Stimulated activated CD4-positive, alpha-beta T cell treated with anti-CD3 and anti-CD28 coated beads, Interleukin-12 subunit alpha, Interleukin-12 subunit beta, amount 100 ng/mL, for 4 hours (primary cell): ENCODE measurements at places on chromosomes 7 and 10.

- no peak for DNase-seq
Measured at GRCh38 chr10:81724431-81724830, 150.6 kb upstream of the NRG3 start.

- no peak for DNase-seq
Measured at GRCh38 chr7:133931053-133931452, 196.1 kb upstream of the LRGUK start.

DNA sequence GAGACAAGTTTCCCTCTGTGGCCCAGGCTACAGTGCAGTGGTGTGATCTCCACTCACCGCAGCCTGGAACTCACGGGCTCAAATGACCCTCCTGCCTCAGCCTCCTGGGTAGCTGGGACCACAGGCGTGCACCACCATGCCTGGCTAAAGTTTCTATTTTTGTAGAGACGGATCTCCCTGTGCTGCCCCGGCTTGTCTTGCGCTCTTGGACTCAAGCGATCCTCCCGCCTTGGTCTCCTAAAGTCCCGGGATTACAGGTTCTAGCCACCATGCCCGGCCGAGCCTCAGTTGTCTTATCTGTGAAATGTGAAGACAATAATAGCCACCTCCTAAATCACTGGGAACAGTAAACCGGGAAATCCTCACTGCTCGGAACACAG lies 88.1 kb downstream of the FOXL3 start:
- DNase-seq, result no peak

DNA sequence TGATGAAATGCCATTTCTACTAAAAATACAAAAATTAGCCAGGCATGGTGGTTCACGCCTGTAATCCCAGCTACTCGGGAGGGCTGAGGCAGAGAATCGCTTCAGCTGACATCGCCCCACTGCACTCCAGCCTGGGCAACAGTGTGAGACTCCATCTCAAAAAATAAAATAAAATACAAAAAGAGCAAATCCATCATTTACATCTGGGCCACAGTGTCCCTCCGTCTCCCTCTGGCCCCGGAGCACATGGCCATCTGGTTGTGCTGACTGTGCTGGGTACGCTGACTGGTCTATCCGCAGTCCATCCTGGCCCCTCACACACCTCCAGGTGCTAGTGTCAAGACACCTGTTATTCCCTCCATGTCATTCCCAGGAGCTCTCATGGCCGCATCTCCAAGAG lies 42.1 kb downstream of the KCNH2 start:
- no peak for DNase-seq

DNA sequence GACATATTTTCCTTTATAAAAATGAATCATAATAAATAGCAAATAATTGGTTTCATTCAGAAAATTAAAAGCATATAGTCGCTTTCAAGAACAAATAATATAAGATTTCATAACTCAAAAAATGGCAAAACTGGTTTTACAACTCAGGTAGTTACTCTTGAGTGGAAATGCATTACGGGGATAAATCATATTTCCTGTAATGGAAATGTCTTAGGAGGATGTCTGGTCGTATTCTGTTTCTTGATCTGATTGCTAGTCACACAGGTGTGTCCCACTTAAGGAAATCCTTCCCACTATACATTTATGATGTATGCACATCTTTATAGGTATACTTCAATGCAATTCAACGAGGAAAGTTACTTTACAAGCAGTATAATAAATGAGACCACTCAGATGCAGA lies 20.7 kb downstream of the NRAP start:
- no peak for DNase-seq

DNA sequence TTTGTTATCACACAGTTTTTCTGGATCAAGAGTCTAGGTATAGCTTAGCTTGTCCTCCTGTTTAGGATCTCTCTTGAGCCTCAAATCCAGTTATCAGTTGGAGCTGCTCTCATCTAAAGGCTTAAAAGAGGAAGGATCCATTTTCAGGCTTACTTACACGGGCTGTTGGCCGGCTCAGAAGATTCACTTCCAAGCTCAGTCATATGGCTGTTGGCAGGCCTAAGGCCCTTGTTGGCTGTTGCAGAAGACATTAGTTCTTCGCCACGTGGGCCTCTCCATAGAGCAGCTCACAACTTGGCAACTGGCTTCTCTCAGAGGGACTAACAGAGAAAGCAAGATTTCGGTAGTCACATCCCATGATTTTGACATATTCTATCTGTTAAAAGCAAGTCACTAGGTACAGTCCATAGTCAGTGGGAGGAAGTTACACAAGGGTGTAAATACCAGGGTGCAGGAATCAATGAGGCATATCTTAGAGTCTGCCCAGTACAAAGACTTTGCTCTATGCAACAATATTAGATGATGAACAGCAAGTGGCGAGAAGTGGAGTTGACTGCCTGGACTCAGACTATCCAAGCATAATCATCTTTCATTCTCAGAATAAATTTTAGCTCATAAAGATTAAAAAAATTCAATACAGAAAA lies 280.1 kb upstream of the MBL2 start:
- DNase-seq, result no peak

DNA sequence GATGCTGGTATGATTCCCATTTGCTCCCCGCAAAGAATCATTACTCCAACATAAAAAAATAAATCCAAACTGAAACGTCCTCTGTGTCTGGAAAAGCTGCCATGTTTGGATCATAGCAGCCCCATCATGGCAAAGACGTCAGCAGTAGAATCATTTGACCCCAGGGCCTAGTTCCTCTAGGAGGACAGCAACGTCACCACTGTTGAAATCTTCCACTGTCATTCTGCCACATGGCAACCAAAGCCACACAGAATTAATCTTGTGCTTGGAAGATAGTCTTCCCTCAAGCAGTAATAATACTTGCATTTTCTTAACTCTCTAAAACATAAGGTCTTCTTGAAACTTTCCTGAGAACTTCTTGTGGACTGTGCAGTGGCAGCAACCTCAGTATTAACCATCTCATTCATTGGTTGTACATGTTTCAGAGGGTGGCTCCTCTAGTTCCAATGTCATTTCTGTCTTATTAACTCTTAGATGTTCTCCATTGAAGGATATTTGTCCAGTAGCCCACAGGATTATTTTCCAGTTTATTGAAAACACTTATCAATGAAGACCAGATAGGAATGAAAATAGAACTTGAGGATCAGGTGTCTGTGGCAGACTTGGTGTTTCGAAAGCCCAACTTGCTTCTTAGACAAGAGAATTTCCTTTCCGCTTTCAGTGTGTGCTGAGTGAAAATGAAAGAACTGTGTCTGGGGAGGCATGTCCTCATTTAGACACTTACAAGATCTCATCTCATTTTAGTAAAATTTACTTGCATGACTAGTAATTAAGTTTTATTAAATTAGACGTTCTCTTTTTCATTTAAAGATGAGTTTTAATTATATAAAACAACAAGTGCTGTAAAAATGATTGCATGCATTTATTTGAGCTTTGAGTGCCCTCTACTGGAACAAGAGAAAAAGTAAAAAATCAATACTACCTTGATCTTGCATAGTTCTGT lies 28.9 kb upstream of the INHBA start:
- no peak for DNase-seq

DNA sequence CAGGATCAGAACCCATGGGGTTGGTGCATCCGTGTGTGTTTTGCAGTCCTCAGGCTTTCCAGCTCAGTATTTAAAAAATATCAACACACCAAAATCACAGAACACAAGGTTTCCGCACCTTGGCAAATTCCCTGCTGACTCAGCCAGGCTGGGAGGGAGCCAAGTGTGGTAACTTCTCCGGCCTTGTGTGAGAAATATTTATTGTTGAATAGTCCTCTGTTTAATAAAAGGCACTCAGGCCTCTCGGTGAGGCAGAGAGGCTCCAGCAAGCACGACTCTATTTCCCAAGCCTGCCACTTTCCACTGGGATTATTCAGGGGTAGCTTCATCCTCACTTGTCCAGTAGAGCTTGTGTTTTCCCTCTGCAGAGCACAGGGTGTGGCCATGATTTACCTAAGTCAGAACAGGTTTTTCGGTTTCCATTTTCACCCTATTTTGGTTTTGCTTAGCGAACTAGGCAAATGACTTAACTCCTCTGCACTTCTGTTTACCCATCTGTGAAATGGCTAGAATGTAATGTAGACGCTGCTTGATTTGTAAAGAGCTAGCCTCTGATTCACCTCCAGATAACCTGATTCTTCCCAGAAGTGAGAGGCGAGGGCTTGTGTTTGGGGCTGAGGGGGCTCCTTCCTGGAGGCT lies 13.0 kb upstream of the CHST15 start:
- DNase-seq, result no peak

- DNase-seq, result no peak
Measured at GRCh38 chr10:75243426-75243825, 7.7 kb upstream of the COMTD1 start.

DNA sequence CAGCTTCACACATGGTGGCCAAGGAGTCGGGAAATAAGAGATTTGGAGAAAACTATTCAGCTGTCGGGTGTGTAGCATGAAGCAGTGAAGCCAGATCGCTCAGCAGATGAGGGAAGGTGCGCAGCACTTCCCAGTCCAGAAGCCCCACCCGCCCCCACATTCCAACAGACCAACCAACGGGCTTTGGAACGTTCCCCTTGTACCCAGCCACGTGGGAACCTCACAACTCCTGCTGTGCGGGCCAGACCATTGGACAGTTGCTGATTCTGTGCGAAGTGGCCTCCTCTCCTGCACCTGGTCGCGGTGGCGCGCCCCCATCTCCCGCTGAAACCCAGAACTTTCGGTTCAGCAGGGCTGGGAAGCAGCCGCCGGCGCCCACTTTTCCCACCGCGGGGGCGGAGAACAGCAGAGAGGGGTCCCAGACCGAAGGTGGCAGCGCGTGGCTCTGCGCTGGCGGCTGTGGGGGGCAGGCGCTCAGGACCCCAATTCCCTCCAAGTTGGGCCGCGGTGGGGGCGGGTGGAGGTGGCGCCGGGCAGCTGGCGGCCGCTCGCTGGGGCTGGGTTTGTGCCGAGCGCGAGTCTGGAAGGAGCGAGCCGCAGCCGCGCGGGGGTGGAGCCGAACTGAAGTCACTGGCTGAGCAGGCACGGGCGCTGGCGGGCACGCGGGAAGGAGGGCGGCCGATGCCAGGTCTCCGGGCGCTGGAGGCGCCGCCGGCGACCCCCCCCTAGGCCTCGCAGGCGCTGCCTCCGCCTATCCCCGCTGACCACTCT lies 1301.5 kb upstream of the SORCS1 start:
- DNase-seq, result no peak

- DNase-seq, result no peak
Measured at GRCh38 chr10:52469970-52470705, 156.1 kb downstream of the DKK1 start.

- DNase-seq, result no peak
Measured at GRCh38 chr7:15452670-15453069, 109.1 kb downstream of the AGMO start.

GRCh38 chr10:79367426-79368189 lies 20.3 kb downstream of the PPIF start:
- no peak for DNase-seq

DNA sequence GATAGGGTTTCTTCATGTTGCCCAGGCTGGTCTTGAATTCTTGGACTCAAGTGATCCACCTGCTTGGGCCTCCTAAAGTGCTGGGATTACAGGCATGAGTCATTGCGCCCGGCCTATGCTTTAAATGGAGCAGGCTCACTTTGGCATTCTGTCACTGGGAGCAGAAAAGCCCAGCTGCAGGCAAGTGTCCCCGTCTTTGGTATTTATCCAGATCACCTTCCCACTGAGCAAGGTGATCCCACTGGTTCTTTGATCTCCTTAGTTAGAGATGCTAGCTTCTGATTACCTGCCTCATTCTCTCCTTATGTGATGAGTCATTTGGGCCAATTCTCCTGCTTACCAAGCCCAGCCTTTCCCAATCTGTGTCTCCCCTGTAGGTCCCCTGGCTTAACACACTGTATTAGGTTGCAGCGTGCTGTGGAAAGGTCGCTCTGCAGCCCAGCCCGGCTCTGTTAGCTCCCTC lies 39.3 kb downstream of the SPDYE5 start:
- no peak for DNase-seq

DNA sequence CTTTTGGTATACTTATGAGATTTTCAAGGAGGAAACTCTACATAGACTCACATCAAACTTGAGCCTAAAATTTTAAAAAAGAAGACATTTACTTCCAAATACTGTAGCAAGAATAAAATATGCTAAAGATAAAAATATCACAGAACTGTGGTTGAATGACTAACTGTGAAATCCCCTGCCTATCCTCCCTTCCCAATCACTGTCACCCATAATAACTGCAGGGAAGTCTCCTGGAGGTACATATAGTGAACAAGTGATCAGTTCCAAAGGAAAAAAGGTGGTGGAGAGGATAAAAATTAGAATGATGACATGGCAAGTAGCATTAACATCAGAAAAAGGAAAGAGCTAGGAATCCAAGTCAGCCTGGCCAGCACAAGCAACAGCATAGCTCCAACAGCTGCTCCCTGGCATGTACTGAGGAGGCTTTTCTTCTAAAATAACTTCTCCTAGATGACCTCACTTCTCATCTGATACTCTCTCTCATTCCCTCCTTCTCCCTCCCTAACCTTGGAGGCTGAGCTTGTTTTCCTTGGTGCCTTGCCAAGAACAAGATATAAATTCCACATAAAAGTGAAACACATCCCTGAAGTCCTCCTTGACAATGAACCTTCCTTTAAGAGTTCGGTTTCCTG lies 124.0 kb downstream of the IQUB start:
- DNase-seq, result no peak

DNA sequence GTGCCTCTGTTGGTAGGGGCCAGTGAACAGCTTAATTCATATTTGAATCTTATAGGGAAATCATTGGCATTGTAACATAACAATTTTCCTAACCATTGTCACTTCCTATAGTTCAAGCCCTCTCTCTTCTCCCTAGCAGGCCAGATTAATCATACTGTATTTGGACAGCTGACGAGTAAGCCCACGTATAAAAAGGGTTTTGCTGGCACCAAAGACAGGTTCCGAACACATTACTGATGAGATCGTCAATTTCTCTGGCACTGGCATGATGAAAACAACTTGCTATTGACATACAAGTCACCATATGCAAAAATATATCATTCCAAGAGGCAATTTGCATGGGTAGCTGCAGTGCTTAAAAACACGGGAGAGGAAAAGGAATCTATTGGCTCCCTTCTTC lies 891.1 kb upstream of the AUTS2 start:
- no peak for DNase-seq

DNA sequence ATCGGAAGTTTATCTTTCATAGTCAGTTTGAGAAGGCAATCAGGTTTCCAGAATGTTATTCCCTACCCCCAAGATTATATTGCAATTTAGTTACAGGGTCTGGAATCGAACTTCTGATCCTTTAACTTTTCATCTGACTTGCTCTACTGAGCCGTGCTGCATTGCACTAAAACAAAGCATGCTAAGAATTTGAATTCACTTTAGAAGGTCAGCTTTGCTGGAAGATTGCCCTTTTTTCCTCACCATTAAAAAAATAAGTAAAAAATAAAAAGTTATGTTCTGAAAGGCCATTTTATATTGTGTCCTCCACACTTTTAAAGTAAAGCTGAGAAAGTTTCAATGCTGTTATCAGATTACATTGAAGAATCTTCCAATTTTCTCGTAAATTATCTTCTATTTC lies 388.8 kb upstream of the PHF14 start:
- DNase-seq, result no peak

- no peak for DNase-seq
Measured at GRCh38 chr10:101075775-101076174, 14.0 kb downstream of the KAZALD1 start.

DNA sequence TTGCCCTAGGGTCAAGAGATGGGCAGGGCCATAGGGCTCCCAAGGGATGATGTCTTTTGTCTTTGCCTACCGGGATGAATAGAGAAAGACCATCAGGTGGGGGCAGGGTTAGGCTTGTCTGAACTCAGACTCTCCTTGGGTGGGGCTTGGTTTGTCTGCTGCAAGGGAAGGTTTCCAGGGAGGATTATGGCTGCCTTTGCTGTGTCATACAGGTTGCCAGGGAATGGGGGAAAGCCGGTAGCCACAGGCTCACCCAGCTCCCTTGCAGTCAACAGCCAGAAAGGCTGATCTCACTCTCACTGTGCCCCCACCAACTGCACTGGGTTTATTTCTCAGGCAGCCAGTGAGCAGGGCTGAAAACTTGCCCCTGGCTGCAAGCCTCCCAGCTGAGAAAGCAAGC lies 253.2 kb downstream of the POLR1F start:
- DNase-seq, result no peak
